ENCODE measurements at places on chromosomes 6 and 20. TPM values are rescaled to one million over a fixed set of nuclear protein-coding genes. Genes with fewer than 3 reads are reported as not detected.

The OOEP gene
- polyA plus RNA-seq = not detected

The CCN2 gene
- not detected for polyA plus RNA-seq

The ALDH8A1 gene
- polyA plus RNA-seq = 0.10 TPM

The ESR1 gene
- not detected for polyA plus RNA-seq

The DAAM2 gene
- polyA plus RNA-seq = not detected

The IL17F gene
- polyA plus RNA-seq = not detected

- no peak for DNase-seq
These were observed 94.4 kb upstream of the BEND6 start for GRCh38 chr6:56860475-56860874.

GRCh38 chr20:24877652-24878051 lies 71.4 kb upstream of the CST7 start:
- DNase-seq = no peak

- peak; percentile 77 for DNase-seq
These were observed 30.6 kb upstream of the ZNF184 start for GRCh38 chr6:27503436-27504030.

GRCh38 chr6:55512904-55513303 lies 66.1 kb downstream of the HMGCLL1 start:
- DNase-seq = no peak

- DNase-seq = peak; percentile 56
These were observed at the start of gene ETV7 for GRCh38 chr6:36387440-36388303. TSS of gene ETV7 (minus strand) at chr6:36387669. CDS start at chr6:36387541, 128 bp downstream.

DNA sequence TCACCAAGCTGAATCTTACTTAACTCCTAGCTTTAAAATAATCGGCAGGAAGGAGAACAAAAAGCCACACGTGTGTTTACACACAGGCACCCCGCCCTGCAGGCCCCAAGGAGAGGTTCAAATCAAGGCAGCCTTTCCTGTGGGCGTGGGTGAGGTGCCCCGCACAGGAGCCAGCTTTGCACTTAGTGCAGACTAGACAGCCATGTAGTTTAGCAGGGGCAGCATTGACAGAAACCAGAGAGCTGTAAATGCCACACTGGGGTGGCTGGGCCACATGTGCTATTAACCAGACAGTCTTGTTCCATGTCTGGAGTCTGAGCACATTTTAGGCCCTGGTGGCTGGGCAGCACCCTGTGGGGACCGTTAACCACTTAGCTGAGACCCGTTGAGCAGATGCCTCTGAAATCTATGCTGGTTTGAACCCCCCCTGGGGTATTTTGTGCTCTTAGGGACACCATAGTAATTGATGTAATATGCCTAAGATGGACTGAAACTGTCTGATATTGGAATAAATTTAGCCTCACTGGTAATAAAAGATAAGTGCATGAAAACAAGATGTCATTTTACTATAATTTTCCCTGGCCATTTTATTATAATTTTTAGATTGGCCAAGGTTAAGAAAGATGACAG lies 106.4 kb upstream of the KCNG1 start:
- DNase-seq = peak; percentile 1

DNA sequence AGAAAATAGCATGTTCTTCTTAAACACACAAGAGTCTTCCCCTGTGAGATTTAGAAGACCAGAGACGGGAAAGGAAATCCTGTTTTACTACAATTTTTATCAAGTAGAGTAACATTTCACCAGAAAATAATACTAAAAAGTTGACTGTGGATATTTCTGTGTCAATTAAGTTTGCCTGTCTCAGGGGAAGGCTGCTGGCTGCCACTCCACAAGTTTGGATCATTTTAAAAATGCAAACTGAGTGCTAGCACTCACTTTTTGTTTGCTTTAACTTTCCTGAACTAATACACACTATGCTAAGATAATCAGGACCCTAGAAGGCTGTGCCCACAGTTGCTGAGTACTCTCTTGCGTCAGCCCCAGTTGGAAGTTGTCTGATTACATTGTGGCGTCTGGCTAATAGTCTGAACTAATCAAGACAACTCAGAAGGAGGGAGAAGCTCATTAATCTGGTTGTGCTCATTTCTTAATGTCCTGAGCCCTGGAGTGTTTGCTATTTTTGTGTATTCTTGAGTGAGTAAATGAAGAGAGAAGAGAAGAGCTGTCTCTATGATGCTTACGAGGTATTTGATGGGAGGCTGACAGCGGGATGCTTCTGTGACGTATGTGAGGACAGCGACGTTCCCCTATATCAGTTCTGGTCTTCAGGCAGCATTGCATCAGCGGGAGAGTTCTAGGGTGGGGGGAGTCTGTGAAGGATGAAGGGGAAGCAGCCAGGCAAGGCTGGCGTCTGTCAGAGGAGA lies 664.2 kb downstream of the QKI start:
- no peak for DNase-seq

- DNase-seq = no peak
These were observed 24.0 kb upstream of the MYT1 start for GRCh38 chr20:64140061-64140931.

GRCh38 chr20:39874049-39874893 lies 814.8 kb downstream of the MAFB start:
- no peak for DNase-seq

DNA sequence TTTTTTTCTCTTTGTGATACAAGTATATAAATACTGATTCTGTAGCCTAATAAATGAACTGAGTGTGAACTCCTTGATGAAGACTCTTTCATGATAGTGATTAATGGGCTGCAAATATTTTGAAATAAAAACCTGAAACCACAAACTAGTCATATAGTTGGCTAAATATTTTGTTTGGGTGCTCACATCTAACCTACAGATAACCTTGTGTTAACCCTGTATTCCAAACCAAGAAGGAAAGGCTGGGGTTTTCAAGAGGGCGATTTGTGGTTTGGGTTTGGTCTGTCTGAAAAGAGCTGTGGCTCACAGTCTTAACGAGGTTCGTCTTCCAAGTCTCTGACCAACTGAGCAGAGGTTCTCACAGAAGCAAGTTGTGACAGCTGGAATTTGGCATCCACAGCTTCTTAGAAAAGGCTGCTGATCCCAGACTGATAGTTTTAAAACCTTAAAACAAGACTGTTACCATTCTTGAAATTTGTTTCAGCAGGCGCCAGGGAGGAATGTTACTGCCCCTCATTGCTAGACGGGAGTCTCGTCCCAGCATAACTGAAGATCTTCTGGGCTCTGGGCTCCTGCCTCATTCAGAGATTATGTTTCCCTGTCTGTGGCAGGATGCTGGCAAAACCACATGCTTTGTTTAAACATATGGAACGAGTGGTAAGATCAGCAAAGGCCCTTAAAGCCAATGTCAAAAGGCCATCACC lies 736.4 kb upstream of the MARCKS start:
- no peak for DNase-seq

GRCh38 chr6:157906537-157907061 lies 75.1 kb upstream of the SYNJ2 start:
- no peak for DNase-seq

DNA sequence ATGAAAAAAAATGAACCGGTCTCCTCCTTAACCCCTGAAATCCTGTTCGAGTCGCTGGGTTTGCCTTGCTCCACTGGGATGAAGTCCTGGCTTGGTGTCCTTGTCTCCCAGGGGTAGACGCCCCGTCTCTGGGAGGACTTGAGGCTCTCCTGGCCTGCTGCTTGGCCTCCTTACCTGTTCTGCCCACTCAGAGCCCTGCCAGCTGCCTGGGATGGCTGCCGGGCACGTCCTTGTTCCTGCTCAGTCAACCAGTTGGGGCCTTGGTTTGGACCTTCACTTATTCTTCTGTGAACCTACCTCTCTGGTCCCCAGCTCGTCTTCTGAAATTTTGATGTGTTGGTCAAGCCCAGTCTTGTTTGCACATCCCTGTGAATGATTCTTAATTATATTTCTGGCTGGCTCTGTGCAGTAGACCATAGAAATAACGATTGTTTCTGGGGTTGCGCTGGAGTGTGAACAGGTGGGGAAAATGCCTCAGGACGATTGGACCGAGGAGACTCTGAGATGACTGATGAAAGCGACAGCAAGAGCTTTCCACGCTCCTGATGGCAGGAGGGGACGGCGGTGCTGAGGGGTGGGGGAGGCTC lies 126.5 kb upstream of the ESR1 start:
- no peak for DNase-seq

GRCh38 chr6:144394210-144394609 lies 109.1 kb downstream of the UTRN start:
- DNase-seq = no peak

GRCh38 chr6:134190883-134191282 lies 127.0 kb downstream of the SGK1 start:
- no peak for DNase-seq

- no peak for DNase-seq
These were observed 57.9 kb upstream of the FOXO3 start for GRCh38 chr6:108502832-108503231.

Measured in immature natural killer cell (primary cell).